ENCODE measurements at places on chromosomes 2 and 18.
A peak's percentile ranks its signal among the peaks of the same experiment; 100 is the strongest.

DNA sequence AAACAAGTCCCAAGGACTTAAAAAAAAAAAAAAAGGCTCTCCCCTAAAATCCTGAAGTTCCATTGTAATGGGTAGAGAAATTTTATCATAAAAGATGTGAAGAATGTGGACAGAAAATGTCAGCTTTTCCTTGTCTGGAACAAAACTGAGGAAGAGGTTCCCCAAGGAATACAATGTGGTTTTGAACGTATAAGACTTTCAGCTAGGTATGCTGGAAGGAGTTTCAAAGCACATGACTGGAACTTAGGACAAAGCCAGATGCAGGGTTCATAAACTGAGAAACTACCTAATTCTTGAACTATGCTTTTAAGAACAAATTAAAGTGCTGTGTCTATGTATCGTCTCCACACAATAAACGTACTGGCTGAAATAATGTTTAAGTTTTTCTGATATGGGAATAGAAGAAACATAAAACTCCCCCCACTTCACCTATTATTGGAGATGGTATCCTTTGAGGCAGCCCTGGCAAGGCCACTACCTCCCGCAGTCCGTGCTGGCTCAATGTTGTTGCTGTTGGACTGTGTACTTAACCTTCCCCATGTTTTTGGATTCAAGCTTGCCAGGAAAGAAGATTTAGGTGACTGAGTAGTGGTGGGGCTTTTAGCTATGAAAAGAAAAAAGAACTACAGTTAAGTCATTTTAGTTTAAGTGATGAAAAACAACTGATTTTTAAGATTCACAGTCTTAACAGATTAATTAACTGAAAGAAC, 84.2 kb upstream of the DNER start:
- no peak for DNase-seq

DNA sequence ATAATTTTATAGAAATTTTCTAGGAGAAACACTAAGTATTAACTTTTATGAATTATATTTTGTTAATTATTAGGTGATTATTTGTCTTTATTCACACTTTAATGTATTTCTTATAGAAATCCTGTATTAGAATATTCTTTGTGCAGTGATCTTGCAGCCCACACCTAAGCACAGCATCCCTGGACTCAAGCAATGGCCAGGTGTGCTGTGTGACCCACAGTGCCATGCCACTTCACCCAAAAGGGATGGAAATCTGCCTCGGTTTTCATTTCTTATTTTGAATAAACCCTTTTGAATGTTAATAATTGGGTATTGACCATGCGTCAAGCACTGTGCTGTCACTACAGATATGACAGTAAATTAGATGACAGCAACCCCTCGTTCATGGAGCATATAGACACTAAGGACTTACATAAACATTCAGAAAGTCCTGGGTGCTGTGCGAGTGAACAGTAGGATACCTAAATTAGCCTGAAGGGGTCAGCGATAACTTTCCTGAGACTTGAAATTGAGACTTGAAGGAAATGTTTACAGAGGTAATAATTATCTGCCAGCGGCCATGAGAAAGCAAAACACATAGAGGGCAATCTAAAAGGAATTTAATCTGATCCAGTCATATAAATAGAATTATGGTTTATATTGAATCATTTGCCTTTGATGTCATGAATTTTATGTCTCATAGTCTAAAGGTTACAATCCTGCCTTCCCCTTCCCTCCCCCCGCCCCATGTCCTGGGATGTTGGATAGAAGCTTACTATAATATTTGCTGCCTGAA, 52.7 kb upstream of the CALCRL start:
- DNase-seq, result no peak

GRCh38 chr2:144254342-144255235, 265.3 kb downstream of the ZEB2 start:
- DNase-seq, result no peak

GRCh38 chr18:37452682-37453385, 112.8 kb downstream of the CELF4 start:
- DNase-seq, result no peak

DNA sequence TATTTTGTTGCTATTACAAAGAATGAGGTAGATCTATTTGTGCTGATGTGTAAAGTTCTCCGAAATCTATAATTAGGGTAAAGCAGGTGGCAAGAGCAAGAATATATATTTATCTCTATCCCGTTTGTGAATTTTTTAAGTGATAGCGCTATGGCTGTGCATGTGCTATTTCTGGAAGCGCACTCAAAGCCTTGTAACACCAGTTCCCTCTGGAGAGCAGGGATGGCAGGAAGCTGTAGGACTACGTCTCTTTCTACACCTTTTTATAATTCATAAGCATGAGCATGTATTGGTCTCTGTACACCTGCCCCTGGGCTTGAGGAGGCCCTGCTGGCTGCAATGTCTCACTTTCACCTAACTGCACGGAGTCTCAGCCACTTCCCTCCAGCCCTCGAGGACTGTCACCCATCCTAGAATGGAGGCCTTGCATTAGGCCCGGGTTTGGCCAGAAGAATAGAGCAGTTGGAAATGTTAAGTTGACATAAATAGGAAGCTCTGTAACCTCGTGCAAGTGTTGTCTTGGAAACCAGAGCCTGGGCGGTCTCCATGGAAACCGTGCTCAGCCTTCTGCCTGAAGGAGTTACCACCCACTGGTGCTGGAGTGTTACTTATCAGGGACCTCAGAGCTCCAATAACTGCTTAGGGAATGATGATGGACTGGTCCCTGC, 20.9 kb downstream of the ITM2C start:
- DNase-seq, result no peak

DNA sequence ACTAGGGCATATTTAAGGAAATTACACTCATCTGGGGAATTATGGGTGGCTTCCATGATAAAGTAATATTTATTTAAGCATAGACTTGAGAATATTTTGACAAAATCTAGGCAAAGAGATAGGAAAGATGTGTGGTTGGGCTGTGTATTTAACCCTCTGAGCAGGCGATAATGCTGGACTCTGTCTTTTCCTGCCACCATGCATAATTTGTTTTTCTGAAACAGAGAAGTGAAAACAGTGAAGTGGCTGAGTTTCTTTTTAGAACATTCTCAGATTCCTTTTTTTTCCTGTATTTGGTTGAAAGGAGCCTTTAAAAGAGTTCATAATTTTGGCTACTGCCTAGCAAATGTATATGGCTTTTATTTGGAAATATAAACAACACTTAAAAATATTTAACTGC, 104.8 kb upstream of the CDH19 start:
- no peak for DNase-seq

GRCh38 chr2:188378371-188378950, 86.8 kb downstream of the GULP1 start:
- no peak for DNase-seq

DNA sequence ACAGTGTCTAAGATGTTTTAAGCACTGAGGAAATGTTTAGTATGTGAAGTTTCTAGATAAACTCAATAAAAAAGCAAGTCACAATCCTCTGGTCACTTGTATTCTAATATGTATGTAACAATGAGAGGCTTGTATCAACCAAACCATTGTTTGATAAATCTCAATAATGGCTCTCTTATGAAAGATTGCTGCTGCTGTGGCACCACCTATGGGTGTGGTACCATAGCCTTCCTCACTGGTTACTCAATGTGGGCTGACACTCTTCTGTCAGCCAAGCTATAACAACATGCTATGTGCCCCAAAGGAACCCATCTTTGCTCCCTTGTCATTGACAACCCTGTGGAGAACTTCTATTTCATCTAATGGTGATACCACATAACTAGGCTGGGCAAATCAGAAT, 12.6 kb upstream of the RAB1A start:
- no peak for DNase-seq

DNA sequence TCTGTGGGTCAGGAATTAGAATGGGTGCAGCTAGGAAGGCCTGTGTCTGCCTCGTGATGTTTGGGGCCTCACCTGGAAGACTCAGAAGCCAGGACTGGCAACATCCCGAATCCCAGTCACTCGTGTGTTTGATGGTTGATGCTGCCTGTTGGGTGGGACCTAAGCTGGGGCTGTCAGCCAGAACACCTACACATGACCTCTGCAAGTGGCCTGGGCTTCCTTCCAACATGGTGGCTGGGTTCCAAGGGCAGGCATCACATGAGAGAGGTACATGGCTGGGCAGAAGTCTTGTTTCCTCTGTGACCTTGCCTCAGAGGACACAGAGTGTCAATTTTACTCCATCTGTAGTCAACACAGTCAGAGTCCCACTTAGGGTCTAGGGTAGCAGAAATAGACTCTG, 177.8 kb downstream of the GBX2 start:
- DNase-seq, result no peak

DNA sequence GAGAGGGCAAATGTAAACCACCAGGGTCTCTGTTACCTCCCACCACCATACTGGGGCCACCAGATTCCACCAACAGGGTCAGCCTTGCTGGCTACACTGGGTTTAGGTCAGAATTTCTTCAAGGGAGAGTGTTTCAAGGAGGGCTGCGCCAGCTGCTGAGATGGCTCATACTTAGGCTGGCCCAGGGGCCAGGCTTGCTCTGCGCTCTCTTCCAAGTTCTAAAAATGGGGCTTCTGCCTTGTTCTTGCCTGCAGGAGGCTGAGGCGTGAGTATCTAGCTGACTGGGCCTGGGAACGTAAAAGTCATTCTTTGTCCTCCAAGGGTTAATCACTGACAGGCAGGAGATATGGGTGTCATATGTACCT, 28.1 kb downstream of the MRPL33 start:
- no peak for DNase-seq

DNA sequence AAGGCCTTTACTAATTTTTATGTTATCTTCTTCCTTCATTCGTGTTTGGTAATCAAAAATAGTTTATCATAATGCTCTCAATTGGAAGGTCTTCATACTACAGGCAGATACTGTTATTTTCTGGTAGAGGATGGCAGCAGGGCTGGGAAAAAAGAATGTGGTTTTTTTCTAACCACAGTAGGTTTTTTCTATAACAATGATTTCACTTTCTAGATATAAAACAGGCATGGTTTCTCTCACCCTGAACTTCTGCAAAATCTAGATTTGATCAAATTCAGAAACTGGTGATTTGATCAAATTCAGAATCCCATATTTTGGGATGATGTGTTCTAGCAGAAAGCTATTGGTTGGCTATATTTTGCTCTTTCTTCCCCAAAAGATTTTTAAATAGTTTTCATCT, 27.6 kb downstream of the BCL11A start:
- no peak for DNase-seq

- peak; percentile 13 for DNase-seq
These were observed 14.5 kb upstream of the ZBTB14 start for GRCh38 chr18:5309888-5310470.

- DNase-seq, result no peak
These were observed 180.8 kb downstream of the TCF4 start for GRCh38 chr18:55407191-55407590.

- DNase-seq, result no peak
These were observed 101.5 kb downstream of the TACR1 start for GRCh38 chr2:75097831-75098230.

GRCh38 chr18:58473071-58473470, 155.8 kb downstream of the ALPK2 start:
- no peak for DNase-seq

DNA sequence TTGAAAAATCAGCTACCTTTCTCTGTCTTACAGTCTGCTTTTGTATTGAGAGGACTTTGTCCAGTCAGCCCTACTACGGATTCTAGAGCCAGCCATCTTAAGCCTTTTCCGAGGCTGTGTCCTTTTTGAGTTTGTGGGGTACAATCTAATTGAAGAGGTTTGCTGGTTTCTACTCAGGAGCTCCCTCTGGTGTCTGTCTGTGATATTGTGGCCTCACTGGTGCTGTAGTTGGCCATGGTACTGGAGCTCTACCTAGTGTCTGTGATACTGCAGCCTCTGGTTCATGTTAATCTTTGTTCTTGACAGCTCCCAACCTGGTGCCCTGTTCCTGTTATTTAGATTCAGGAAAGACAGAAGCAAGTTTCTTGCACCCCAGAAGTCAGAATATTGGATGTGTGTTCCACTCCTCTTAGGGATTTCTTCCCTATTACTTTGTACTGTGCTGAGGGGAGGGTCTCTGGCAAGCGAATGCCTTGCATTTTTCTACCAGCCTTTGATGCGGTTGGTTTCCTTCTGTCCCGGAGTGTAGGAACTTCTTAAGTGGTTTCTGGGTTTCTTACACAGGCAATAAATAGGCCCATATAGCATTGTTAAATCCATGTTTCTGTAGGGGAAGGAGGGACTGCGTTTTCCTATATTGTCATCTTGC, 78.5 kb downstream of the ACSL3 start:
- peak; percentile 32 for DNase-seq

DNA sequence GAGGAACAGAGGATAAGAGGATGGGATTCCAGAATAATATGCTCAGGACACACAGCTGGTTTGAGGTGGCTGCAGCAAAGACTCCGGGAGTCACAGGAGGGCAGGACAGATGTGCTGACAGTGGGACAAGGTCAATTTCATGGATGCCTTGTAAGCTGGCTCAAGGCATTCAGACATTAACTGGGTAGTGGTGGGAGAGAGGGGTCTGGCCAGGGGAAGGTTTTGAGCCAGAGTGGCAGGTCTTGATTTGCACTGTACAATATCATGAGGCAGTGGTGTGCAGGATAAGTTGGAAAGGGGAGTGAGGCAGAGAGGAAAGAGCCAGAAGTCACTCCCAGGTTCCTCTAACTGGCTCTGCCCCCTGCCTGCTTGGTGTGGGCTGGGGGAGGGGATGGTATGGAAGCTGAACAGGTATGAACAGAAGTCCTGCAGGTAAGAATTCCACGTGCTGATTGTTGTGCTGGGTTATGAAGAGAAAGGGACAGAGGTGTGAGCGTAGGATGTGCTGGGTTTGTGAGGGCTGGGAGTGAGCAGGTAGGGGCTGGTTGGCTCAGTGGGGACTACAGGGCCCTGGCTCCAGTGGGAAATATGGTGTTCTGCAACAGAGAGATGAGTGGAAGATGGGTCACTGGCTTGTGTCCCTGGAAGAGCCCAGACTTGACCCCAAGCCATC, 141.7 kb upstream of the COPS8 start:
- no peak for DNase-seq
